ENCODE measurements at places on chromosomes 2 and 18.

GRCh38 chr2:17912266-17912691 is 33.8 kb downstream of the KCNS3 start:
- DNase-seq, result peak; percentile 52

DNA sequence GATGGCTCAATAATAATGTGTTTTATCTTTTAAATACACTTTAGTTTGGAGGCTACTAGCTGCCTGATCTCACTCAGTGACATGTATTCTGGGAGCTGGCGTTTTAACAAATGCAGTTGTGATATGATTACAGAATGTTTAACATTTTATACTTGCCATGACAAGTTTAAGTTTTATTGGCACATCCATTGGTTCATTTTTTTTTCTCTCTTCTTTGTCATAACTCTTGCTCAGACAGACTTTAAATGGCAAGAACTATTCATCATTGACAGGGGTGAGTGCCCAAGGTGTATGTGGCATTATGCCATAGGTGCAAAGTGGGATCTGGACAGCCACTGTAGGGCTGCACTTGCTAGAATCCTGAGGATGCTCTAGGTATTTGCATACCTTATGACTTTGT is 72.1 kb upstream of the MYL1 start:
- no peak for DNase-seq

- no peak for DNase-seq
Measured at GRCh38 chr2:85341269-85342029, 12.9 kb downstream of the RETSAT start.

DNA sequence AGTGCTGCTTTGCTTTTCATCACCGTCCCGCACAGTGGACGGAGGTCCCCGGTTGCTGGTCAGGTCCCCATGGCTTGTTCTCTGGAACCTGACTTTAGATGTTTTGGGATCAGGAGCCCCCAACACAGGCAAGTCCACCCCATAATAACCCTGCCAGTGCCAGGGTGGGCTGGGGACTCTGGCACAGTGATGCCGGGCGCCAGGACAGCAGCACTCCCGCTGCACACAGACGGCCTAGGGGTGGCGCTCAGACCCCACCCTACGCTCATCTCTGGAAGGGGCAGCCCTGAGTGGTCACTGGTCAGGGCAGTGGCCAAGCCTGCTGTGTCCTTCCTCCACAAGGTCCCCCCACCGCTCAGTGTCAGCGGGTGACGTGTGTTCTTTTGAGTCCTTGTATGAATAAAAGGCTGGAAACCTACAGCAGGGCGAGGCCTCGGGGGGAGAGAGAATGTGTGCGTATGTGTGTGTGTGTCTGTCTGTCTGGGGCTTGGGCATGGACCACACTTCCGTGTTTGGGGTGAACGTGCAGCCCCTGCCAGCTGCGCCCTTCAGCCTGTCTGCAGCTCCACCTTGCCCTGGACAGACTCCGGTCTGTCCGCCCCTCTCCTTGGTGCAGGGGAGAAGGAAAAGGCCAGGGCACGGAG is 32.3 kb downstream of the GPC1 start:
- no peak for DNase-seq

GRCh38 chr18:59021500-59021899 is 118.2 kb upstream of the SEC11C start:
- DNase-seq, result no peak

DNA sequence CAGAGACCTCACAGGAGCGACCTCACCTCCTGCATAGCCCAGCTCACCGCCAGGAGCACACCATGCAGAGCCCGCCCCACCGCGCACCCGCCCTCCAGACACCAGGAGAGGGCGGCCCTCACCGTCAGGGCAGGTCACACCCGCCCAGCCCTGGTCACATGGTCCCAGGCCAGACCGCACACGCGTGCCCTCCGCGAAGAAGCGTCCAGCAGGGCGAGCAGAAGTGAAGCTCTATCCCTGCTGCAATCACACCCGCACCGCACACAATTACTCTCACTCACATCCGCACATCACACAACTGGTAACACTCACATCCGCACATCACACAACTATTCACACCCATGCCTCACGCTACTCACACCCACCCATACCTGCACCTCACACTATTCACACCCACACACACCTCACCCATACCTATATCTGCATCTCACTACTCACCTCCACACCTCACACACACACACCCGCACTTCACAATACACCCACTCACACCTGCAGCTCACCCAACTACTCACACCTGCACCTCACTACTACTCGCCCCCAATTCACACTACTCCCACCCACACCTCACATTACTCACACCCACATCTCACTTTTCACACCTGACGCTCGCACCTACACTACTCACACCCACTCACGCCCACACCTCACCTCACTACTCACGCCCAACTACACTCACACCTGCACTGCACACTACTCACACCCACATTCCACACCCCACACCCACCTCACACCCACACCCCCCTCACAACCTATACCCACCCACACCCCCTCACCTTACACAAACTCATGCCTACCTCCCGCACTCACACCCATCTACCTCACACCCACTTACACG is 242.0 kb downstream of the HDAC4 start:
- no peak for DNase-seq

DNA sequence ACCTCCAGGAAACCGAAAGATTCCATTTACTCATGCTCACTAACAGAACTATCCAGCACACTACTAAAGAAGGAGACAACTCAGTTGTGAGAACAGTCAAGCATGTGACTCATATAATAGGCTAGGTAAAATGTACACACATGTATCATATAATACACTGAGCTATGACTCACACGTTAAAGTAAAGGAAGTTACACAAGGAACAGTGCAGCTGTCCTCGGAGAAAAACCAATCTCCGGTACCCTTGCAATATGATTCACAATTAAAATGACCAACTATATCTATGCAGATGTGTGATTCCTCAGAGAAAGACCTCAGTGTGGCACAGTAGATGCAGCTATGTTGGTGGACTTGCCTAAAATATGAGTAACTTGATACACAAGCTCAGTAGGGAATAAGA is 76.5 kb downstream of the STRN start:
- peak; percentile 83 for DNase-seq

DNA sequence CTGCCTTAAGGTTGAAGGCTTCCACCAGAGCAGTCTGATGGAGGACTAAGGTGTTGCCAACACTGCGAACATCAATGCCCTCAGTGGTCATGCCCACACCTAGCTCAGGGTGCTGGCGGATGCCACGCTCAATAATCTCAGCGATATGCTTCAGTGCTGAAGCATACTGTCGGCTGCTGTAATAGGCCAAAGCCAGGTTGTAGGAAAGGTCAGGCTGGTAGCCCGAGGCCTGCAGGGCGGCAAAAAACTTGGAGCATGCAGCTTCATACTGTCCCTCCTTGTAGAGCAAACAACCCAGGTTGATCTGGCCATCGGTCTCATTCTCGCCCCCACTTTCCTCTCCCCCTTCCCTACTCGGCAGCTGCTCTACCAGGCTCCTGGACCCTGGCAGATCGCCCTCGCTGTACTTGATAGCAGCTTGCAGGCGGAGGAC is 159.4 kb downstream of the AGPS start:
- DNase-seq, result peak; percentile 57

GRCh38 chr18:62258616-62259015 is 66.5 kb upstream of the TNFRSF11A start:
- peak; percentile 18 for DNase-seq

DNA sequence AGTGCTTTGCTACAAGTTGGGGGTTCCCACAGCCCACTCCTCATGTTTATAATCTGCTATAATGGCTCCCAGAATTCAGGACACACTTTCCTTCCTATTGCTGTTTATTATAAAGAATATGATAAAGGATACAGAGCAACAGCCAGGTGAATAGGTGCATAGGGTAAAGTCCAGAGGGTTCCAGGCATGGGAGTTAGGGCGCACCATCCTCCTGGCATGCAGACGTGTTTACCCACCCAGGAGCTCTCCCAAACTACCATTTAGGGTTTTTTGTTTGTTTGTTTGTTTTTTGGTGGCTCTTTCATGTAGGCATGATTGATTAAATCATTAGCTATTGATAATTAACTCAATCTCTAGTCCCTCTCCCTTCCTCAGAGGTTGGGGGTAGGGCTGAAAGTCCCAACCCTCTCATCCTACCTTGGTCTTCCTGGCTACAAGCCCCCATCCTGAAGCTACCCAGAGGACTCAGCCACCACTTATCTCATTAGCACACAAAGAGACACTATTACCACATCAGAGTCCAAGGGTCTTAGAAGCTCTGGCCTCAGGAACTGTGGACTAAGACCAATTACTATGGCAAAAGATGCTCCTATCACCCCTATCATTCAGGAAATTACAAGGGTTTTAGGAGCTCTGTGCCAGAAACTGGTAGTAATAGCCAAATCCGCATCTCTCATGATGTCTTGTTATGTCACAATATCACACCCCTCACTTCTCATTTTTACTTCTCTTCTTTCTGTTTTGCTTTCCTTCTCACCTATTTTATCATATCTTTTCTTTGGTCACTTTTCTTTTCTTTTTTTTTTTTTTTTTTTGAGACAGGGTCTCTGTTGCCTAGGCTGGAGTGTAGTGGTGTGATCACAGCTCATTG is 154.9 kb upstream of the TTC39C start:
- no peak for DNase-seq

- DNase-seq, result no peak
Measured at GRCh38 chr2:167869200-167869599, 378.2 kb downstream of the STK39 start.

GRCh38 chr2:85766229-85766628 is 12.4 kb downstream of the ATOH8 start:
- DNase-seq, result no peak

GRCh38 chr2:191813943-191814342 is 32.9 kb downstream of the CAVIN2 start:
- DNase-seq, result no peak

DNA sequence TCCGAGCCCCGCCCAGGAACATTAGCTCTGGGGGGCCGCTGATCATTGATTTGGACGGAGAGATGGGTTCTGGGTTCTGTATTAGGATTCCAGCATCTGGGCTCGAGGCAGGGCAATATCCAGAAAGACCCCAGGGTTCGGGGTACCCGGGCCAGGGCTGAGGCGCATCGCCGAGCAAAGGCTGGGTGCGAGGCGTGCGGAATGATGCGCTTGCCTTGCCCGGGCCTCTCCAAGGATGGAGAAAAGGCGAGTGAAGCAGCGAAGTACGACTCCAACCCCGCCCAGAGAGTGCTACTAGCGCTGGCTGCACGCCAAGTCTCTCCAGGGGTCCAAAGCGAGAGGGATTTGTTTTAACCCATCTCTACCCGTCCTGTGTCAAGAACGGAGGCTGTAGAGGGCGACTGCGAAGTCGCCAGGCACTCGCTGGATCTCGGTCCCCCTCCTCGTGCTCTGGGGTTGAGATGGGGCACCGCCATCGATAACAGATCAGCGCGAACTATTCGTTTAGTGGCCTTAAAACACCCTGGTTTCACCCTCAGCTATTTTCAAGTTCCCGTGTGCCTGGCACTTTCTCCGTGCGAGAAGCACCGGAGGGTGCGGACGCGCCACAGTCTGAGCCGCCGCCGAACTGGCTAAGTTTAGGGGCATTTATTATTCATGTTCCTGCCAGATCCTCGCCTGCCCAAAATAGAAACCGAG is 1.9 kb downstream of the ADCYAP1 start:
- no peak for DNase-seq

- DNase-seq, result no peak
Measured at GRCh38 chr18:58178511-58178910, 134.5 kb downstream of the NEDD4L start.

- no peak for DNase-seq
Measured at GRCh38 chr2:105617631-105618350, 126.9 kb upstream of the NCK2 start.

- no peak for DNase-seq
Measured at GRCh38 chr2:38021589-38021988, 54.4 kb downstream of the CYP1B1 start.

GRCh38 chr2:121830809-121831208 is 75.4 kb downstream of the TSN start:
- DNase-seq, result no peak

GRCh38 chr2:138107288-138107687 is 143.0 kb downstream of the HNMT start:
- DNase-seq, result no peak

GRCh38 chr2:113324684-113325160 is 46.0 kb upstream of the PAX8 start:
- DNase-seq, result peak; percentile 56

- no peak for DNase-seq
Measured at GRCh38 chr2:127205218-127206125, 14.6 kb downstream of the CYP27C1 start.

DNA sequence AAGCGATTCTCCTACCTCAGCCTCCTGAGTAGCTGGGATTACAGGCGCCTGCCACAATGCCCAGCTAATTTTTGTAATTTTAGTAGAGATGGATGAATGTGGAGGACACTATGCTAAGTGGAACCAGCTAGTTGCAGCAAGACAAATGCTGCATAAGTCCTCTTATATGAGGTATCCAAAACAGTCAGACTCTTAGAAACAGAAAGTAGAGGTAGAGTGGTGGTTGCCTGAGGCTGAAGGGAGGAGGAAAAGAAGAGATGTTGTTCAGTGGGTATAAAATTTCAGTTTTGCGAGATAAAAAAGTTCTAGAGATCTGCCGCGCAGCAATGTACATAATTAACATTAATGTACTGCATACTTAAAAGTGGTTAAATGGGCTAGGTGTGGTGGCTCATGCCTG is 145.3 kb upstream of the SPRED2 start:
- no peak for DNase-seq

GRCh38 chr2:212197776-212198175 is 340.8 kb downstream of the ERBB4 start:
- DNase-seq, result no peak

GRCh38 chr2:74511104-74511989 is 2.9 kb upstream of the TLX2 start:
- no peak for DNase-seq

DNA sequence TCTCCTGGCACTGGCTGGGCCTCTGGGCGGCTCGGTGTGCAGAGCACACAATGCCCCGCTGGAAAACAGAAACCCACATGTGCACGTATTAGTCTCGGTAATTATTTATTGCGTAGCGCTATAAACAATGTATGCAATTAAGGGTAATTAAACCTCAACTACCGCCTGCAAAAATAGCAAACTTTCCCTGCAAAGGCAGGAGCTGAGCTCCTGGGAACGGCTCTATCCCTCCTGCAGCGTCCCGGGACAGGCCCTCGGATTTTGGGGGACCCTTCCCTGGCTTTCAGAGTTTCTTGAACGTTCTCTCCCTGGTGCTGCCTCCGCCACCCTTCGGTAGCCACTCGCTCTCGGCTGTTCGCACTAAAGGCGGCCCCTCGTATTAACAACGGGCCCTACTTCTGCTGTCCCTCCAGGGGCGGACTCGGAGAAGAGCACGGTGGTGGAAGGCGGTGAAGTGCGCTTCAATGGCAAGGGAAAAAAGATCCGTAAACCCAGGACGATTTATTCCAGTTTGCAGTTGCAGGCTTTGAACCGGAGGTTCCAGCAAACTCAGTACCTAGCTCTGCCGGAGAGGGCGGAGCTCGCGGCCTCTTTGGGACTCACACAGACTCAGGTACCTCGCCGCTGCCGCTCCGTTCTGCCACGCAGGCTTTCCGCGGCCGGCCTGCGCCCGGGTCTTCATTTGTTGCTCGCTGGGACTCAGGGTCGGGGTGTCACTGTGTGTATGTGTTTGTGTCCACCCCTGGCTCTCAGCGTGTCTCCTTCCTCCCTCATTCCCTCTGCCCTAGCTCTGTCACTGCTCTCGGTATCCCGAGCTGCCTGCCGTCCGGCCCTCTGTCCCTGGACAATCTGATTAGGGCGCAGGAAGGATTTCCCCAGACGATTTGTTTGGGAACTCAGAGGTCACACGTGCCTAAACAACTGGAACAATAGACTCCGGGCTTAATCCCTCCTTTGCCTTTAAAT is 1.2 kb downstream of the DLX1 start:
- DNase-seq, result no peak

GRCh38 chr18:3217948-3218647 is 1.7 kb downstream of the MYOM1 start:
- DNase-seq, result peak; percentile 54

All from muscle of back (tissue), 13 donors.